ENCODE measurements at places on chromosomes 12 and 14. TPM values are rescaled to one million over a fixed set of nuclear protein-coding genes. Genes with fewer than 3 reads are reported as not detected.

The TAS2R30 gene
- total RNA-seq: 0.20 TPM

The KCNC2 gene
- total RNA-seq: not detected

The MSRB3 gene
- 30.1 TPM for total RNA-seq

The CD163 gene
- not detected for total RNA-seq

The NEUROD4 gene
- not detected for total RNA-seq
